Nephron progenitor cell (in vitro differentiated cells): ENCODE measurements at places on chromosomes 5 and 9.

DNA sequence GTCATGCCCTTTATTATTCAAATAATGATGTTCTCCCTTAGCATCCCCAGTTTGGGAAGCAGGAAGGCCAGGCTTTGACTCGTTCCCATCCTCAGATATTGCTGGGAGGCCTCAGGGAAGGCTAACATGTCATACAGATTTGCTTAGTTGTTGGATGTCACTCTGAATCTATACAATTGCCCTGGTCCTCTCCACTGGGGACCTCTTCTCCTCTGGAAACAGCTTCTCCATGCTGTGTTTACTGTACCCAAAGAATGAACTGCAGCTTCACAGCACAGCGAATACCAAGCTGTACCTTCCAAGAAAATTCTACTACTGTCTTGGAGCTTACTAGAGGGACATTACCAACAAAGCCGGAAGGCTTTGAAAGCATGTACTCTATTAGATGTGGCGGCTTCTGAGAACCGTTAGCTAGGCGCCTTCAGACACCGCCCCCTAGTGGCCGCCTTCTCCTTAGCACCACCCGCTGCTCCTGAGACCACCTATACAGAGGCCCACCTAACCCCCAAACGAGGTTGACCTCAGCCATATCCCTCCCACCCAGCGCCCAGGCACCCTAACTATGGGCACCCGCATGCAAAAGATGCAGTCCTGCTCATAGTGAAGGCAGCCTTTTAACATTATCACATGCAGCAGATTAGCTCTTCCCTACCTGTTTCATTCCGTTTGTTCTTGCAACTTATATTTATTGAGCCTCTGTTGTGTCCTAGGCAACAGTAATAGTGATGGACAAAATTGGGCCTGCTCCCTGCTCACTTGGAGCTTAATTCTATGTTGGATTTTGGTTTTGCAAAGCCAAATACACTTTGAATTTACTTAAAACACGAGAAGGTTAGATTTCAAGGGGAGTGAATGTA is 34.9 kb upstream of the FOXI1 start:
- peak; percentile 87 for DNase-seq

DNA sequence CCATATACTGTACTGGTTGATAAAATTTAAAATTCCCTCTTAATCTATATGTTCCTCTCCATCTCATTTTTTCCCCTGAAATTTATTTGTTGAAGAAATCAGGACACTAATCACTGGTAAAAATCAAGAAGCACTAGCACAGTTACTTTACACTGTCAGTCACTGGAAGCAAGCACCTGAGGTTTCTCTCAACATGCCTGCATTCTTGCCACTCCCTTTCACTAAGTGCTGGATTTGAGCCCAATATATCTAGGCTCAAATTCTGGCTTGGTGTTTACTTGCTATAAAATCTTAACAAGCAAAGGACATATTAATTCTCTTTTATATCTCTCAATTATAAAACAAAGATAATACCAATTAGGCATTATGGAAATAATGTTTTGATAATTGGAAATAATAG is 58.6 kb downstream of the DIAPH1 start:
- no peak for DNase-seq

GRCh38 chr5:129593525-129593924 is 133.4 kb downstream of the ADAMTS19 start:
- DNase-seq: no peak

- no peak for DNase-seq
Observed at GRCh38 chr5:149475777-149476176, 75.5 kb downstream of the CSNK1A1 start.

DNA sequence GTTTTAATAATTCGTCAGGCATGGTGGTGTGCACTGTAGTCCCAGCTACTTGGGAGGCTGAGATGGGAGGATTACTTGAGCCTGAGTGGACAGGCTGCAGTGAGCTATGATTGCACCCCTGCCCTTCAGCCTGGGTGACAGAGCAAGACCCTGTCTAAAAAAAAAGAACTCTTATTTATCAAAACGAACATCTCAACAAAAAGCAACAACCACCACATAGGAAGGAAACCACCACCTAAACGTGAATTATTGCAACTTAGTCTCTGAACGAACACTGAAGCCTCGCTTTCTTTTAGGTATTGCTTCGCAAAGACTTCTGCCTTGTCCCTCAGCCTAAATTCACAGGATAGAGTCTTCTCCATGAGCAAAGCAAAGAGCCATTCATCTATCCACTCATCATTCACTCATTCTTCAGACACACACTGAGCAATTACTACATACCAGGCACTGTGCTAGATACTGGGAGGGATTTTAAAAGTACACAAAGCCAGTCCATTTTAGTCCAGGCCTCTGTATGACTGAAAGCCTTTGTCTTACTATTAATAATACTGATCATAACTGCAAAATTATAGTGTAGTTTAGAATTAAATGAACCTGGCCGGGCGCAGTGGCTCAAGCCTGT is 57.4 kb downstream of the THBS4 start:
- no peak for DNase-seq

- DNase-seq: no peak
Observed at GRCh38 chr5:33939556-33940262, 3.5 kb downstream of the RXFP3 start.

DNA sequence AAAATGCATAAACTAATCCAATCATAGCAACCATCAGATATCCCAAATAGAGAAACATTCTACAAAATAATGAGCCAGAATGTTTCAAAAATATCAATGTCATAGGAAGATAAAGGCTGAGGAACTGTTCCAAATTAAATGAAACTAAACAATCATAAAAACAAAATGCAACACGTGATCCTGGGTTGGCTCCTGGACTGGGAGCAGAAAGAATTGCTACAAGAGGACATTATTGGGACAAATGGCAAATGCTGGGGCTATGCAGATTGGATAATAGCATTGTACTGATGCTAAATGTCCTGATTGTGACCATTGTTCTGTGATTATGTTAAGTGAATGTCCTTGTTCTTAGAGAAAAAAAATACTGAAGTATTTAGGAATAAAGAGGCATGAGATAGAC is 54.2 kb upstream of the AKNA start:
- DNase-seq: no peak

DNA sequence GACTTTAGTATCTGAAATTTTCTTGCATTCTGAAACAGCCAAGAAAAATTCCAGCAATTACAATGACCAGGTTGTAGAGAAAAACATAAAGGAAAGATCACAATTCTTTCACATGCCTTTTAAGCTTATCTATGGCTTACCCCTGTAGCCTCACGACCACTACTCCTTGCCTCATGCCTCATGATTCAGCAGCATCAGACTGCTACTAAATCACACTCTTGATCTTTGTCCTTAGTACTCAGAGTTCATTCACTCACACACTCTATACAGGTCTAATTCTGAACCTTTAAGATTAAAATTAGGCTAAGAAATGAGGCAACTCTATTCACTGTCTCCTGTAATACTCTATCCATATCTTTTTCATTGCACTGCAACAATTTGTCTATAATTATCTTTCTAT is 415.1 kb downstream of the MLLT3 start:
- no peak for DNase-seq

DNA sequence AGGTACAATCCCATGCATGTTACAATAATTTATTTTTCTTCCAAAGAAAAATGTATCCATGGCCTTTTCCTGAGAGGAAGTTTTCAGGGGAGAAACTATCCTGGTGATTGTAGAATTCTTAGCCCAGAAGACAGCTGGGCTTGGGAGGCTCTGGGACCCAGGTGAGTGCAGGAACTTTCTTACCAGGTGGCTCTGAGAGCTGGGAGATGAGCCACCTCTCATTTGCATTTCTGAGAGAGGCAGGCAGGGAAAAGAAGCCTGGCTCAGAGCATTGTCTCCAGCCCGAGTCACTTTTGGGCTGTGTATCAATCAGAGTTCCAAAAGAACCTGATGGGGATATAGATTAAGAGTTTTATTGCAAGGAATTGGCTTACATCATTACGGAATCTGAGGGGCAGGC is 52.7 kb downstream of the ALG2 start:
- no peak for DNase-seq

DNA sequence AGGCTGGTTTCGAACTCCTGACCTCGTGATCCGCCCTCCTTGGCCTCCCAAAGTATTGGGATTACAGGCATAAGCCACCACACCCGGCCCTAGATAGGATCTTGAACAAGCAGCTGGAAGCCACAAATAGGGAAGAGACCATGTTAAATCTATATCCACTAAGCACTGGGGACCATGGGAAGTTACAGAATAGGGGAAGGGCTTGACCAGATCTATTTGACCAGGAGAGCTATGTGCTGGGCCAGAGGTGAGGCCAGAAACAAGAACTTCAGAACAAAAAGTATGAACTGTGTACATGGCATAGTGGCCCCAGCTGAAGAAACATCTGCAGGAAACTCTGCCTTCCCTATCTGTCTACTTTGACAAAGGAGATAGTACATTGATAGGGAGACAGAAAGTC is 10.8 kb downstream of the KLF4 start:
- no peak for DNase-seq

- DNase-seq: peak; percentile 13
Observed at GRCh38 chr5:57692582-57693487, 210.2 kb upstream of the ACTBL2 start.

- DNase-seq: peak; percentile 3
Observed at GRCh38 chr9:102355982-102356381, 617.5 kb upstream of the GRIN3A start.

GRCh38 chr9:6944896-6945295 is 187.1 kb downstream of the KDM4C start:
- no peak for DNase-seq

DNA sequence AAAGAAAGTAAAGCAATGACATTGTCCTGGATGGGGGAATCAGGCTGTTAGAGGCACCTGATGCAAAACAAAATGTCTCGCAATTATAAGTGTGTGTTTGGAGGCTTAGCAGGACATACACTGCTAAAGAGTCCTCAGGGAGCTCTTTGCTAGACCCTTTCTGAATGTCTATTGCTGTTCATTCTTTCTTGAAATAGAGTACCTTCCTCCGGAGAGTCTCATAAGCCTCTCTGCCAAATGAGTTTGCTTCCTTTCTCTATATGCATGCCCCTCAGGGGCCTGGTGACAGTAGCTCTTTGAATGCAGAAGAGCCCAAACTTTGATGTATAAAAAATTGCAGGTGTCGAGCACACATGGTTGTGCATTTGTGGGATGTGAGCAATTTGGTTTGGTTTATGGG is 26.4 kb upstream of the ADAMTSL1 start:
- DNase-seq: no peak

DNA sequence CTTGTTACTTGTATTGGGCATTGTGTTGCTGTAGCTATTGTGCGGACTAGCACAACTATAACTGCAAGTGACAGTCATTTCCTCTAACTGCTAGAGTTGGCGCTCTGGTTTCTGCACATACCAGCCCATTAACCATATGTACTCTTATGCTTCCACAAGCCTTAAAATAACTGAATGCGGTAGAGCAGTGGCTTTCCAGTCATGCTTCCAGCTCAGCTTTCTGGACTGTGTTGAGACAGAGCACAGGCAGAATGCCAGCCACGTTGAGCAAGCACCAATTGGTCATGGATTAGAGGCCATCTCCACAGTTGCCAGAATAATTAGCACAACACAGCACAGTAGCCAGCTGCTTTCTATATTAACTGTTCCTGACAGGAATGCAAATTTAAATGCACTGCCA is 12.2 kb downstream of the INVS start:
- DNase-seq: no peak

DNA sequence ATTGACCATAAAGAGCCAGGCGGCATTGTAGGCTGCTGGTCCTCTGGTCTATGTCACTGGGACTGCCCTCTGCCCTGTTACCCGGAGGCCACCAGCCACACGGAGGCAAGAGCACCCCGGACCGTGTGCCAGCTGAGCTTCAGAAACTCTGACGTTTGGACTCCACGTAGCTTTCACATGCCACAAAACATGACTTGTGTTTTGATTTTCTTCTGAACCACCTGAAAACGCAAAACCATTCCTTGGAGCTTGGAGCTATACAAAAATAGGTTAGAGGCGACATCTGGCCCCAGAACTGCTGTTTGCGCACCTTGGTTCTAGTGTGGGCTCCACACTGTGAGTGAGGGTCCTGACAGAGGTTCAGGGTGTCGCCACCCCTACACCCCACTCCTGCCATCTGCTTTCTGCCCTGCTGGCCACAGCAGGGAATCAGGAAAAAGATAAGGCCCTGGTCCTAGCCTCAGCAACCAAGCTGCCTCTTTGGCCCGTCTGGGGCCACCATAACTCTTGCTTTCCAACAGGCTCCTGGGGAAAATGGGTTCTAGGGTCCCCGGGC is 151.3 kb upstream of the IRX2 start:
- DNase-seq: no peak

DNA sequence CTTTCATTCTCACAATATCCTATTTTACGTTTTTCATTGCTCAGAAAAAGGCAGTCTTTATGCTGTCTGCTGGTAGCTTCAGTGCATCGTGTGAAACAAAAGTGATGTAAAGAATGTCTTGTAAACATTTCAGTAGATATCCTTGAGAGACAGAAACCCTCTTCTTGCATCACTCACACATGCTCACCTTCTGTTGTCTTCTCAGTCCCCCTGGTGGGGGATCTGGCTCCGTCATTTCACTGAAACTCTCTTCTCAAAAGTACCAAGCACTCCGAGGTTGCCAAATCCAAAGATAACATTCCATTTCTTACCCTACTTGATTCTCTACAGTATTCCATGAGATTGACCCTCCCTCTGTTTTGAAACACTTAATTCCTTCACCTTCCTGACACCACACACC is 46.1 kb upstream of the PCA3 start:
- no peak for DNase-seq

DNA sequence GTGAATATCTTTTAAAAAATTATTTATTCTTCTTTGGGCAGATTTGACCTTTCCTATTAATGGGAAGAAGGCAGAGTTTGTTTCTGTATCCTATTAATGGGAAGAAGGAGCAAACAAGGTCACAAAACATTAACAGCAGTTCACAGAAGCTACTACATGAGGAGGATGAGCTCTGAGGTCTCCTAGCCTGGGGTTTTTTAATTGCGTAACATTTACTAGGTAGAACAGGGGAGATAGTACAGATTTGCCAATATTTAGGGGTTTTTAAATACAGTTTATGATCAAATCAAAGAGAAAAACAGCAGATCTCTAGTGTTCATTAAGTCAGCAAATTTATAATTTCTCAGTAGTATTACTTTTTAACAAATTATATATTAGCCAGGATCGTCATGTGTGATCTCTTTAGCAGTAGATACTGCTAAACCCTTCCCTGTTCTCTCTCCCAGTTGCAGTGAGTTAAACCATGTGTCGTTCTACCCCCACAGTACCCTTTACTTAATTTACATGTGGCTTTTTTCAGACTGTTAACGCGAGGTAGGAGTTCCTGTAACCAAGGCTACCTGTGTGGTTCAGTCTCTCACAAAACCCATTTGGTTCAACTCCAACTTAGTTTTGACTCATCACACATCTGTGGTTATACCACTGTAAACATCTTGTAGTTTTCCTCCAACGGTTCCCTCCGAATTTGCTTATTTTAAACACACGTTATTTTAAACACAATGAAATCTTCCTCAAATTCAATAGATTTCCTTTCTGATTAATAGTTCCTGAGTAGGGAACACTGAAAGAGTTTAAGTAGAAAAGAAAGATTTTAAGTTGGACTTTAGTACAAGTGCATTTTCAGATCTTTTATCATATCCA is 13.3 kb downstream of the SLC25A46 start:
- DNase-seq: no peak

- DNase-seq: no peak
Observed at GRCh38 chr5:137819766-137820165, 47.9 kb upstream of the MYOT start.
